ENCODE measurements at places on chromosomes 5 and 9.

- DNase-seq, result no peak
These were observed 10.8 kb upstream of the FOXD1 start for GRCh38 chr5:73459366-73459765.

DNA sequence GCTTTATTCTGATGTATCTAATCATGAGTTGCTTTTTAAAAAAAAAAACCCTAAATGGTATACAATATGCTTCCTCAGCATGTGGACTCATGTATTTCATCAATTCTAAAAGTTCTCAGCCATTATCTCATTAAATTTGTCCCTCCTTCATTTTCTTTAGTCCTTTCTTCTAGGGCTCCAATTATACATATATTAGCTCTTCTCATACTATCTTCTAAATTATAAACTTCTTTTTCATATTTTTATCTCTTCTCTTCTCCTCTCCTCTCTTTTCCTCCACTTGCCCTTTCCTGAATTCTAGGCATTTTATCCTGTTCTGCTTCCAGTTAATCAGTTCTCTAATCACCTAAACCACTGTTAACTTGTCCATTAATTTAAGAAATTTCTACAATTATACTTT is 55.0 kb upstream of the IL33 start:
- no peak for DNase-seq

DNA sequence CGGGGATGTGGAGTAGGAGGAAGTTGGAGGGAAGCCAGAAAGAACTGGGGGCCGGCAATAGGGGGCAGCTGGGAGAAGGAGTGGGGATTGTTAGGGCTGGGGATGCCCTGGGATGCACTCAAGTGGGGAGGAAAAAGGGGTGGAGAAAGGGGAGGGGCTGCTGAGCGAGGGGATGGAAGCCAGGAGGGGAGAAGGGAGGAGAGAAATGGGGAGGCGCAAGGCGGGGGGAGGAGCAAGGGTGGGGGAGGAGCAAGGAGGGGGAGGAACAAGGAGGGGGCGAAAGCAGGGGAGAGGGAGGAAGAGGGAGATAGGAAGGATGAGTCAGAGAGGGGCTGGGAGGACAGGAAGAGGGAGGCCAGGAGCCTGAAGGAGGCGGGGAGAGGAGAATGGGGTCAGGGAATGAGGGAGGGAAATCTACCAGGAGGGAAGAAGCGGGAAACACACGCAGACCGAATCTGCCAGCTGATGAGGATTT is 1.6 kb downstream of the IRX4 start:
- DNase-seq, result no peak

DNA sequence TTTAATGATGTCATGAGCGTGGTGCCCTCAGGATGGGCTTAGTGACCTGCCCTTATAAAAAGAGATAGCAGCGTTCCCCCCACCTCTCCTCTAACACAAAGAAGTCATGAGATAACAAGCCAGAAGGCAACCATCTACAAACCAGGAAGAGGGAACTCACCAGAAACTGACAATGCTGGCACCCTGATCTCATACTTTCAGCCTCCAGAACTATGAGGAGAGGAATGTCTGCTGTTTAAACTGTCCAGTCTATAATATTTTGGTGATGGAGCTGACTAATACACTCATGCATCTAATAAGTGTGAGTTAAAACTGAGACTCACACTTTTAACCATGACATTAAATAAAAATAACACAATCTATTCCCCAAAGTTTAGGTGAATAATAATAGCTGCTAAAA is 156.1 kb upstream of the SPEF2 start:
- DNase-seq, result no peak

All from naive thymus-derived CD4-positive, alpha-beta T cell (primary cell).